ENCODE measurements at places on chromosomes 11 and 22.

DNA sequence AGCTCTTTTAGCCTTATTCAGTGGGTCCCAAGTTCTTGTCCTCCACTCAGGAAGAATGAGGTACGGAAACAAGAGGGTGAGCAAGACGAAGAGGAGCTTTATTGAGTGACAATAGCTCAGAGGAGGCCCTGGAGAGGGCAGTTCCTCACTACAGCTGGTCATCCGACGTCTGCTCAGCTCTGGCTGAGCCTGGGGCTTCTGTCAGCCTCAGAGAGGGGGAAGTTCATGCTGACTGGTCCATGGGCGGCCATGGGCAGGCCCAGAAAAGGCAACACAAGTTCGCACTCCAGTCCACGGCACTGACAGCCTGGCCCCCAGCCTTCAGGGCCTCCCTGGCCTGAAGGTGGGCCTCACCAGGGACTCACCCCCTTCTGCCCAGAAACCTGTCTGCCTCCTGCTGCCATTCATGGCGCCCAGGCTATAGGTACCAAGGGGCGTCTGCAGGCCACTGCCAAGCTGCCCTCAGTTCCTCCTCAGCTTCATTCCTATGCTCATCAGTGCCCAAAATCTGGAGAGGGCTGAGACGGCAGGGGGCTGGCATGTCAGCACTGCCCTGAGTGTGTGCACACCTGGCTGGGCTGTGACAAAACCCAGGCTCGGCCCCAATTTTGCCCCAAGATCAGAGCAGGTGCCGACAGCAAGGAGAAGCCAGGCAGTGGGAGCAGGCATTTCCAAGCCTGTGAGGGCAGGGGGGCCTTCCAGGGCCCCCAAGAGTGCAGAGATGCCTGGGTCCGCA is 21.7 kb upstream of the KIAA0930 start:
- no peak for DNase-seq

- DNase-seq = no peak
These were observed 53.3 kb downstream of the AAMDC start for GRCh38 chr11:77874206-77874605.

DNA sequence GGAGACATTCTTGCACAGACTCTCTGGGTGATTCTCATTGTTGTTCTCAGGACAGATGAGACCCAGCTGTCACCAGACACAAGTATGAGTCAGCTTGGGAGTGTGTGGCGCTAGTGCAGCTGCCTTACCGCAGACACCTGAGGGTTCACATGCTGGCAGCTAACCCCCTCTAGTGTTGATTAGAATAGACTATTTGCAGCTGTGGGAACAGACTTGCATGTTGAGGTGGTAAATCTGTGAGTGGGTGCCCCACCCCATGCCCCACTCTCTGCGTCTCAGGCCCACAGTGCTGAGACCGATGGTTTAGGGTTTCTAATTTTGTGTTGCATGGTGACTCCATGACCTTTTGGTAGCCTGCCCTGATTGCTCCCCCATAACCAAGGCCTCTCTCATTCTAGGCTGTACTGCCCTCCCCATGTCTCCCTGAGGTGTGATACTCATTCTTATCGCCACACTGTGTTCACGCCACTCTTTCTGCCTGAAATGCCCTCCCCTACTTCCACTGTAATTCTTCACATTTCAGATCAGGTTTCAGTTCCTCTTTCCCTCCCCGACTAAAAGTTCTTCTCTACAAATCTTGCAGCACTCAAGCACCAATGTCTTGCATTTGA is 73.7 kb upstream of the KIRREL3 start:
- no peak for DNase-seq

- no peak for DNase-seq
These were observed 315.7 kb downstream of the INSC start for GRCh38 chr11:15430381-15430780.

DNA sequence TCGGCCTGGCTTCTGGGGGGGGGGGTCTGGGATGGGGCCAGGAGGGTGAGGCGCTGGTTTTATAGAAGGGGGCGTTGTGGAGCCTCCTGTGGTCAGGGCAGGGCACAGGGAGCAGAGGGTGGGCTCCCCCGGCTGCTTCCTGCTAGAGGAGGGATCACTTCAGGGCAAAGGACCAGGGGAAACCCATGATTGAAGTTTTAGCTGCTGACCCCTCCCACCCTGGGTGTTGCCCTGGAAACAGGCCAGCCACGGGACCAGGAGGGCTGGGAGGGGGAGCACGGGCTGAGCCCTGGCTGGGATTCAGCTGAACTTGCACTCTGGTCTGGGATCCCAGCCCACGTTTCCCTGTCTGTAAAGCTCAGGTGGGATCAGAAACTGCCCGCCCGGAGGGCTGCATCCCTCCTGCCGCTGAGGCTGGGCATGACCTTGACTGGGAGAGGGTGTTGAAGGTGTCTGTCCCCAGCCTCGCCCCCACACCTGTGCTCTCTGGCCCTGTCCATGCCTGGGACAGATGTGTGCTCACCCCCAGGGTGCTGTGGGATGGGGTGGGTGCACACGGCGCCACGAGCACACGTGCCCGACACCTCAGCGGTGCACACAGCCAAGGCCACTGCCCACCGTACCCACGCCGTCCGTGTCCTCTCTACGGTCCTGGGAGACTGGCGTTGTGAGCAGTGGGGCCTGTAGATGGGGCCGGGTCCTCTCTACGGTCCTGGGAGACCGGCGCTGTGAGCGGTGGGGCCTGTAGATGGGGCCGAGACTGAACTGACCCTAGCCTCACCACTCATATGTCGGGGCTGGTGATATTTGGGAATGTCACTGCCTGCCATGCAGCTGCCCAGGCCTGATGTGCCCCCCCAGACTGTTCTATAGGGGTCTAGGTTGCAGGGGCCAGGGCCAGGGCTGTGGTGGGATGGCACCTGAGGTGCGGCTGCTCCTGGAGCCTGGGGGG is 2.3 kb downstream of the TSPAN4 start:
- DNase-seq = no peak

DNA sequence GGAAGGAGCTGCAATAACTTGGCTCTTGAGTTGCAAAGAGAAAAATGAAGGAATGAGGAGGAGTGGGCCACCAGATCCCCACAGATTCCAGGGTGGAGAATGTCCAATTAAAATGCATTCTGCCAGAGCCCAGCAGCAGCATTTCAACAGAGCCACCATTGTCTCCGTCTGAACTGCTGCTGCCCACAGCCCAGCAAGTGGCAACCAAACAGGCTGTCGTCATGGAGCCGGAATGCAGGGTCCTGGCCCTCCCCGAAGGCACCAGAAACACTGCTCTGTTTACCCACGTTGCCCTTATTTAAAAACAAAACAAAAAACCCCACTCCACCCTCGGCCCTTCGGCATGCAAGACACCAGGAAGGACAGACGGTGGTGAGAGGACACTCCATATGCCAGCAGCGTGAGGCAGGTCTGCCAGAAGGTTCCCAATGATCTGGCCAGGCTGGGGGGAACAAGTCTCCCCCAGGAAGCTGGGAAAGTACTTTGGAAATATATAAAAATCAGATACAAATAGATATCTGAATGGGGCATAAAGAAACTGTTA is 32.5 kb downstream of the PLEKHA7 start:
- no peak for DNase-seq

GRCh38 chr11:30559004-30559403 is 27.1 kb downstream of the MPPED2 start:
- no peak for DNase-seq

DNA sequence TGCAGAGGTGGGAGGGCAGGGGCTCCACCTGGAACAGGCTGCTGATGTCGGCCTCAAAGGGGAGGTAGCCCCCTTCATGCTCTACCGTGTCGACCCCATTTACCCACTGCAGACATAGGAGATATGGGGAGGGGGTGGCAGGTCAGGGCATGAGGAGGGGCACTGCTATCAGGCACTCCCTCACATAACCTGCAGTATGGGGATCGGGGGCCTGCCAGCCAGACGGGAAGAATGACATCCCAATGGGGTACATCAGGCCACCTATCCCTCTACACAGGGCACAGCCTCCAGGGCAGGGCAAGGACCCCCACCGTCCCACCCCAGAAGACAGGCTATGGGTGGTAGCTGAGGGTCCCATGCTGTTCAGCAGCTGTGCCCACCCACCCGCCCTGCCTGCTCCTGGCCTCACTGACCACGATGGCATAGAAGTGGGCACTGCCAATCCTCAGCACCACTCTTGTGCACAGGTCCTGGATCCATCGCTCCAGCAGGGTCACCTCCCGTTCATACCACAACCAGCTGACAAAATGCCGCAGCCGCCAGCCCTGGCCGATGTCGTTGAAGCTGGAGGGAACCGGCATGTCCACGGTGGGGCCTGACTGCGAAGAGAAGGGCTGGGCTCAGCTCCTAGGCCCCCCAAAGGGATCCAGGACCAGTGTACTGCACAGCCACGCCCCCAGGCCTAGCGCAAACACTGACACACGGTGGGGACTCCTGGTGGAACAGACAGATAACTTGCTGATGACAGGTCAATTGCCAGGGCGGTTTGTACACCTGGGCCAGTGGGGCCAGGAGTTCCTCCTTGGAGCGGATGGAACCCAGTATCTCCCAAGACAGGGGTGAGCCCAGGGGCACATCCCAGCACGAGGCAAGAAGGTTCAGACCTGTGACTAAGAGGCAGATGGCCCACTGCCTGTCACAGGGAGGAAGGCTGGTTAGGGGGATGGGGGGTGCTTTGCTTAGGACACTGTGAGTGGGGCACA is 24.1 kb downstream of the RGL4 start:
- no peak for DNase-seq

DNA sequence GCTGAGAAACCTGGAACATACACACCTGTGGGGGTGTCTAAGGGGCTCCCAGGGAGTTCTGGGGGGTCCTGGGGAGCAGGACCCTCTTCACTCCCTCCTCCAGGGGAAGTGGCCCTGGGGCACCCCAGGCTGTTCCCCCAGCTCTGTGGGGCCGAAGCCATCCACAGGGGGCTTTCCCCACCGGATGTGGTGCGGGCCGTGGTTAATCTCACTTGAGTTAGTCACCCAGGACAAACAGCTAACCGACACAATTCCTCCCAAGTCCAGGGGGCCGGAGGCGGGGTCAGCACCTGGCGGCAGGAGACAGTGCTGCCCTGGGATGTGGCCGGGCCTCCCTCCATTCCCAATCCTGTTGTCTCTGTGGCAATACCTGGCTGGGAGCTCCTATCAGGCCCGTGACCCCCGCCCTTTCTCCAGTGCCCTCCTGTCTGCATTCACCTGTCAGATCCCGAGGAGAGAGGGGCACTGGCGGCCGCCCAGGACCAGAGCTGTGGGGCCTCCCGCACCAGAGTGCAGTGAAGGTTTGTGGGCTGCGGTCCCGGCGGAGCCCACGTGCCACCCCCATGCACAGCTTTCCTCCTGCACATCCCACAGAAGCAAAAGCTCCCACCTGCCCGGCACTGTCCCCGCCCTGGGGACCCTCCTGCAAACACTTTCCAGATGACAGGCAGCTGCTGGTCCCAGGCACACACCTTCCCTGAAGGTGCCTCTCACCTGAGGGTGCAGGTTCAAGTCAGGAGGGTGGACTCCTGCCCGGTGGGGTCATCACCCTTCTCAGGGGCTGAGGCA is 5.2 kb upstream of the MUC5AC start:
- DNase-seq = peak; percentile 17

- no peak for DNase-seq
These were observed 49.2 kb downstream of the CWC15 start for GRCh38 chr11:94924171-94924572.
